ENCODE measurements at places on chromosomes 7 and 10.
A peak's percentile ranks its signal among the peaks of the same experiment; 100 is the strongest.

DNA sequence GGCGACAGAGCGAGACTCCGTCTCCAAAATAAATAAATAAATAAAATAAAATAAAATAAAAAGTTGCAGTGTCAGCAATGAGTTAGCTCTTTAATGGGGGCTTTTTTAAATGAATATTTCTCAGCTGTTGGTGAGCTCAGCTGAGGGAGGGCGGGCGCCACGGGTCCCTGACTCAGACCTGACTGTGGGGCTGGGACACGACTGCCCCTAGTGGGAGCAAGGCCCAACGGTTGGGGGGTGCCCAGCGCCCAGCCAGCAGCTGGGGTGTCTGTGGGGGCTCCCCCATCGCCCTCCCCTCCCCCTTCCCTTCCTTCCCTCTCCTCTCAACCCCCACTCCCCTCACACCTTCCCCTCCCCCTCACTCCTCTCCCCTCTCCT is 46.6 kb downstream of the PWWP2B start:
- DNase-seq, result no peak

- DNase-seq, result peak; percentile 52
Measured at GRCh38 chr7:140062118-140062527, 628 bp downstream of the PARP12 start.

- DNase-seq, result no peak
Measured at GRCh38 chr7:3082831-3083230, 39.2 kb upstream of the CARD11 start.

DNA sequence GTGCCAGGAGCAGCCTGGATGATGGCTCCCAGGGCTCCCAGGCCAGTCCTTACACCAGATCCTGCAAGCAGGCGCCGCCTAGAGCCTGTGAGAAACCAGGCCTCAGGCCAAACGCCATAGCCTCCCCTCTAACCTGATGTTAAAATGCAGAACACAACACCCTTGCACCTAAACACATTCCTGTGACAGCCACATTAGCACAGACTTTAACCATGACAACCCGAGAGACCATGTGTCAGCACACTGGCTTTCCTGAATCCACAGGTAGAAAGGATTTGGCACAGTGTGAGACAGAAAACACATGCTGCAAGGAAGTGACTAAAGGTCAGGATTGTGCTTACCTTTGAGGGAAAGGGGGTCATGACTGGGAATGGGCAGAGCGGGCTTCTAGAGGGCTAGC is 59.9 kb downstream of the SGMS1 start:
- DNase-seq, result no peak

DNA sequence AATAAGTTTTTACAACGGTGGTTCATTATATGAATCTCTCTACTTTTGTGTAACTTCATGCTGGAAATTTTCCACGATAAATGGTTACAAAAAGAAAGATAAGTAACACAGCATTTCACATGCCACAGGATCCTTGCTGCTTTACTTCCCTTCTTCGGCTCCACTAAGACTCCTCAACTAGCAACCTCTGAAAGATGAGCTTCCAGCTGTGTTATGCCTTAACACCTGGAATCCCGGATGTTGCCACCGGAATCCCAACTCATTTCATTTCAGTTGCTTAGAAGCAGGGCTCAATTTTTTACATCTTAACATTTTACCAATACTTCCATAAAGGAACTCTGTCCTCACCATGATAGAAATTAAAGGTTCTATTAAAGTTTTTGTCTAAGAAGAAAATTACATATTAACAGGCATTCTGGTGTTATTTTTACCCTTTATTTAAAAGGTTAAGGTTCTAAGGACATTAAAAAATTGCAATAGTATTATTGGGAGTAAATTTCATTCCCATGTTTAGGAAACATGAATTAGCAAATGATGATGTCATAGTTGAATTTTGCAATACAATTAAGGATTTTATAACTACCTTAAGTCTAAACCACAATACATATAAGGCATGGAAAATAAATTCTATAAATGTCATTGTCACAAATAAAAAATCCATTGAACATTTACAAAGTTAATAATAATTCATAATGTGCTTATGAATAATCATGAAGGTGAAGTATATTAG is 57.1 kb upstream of the IL6 start:
- DNase-seq, result no peak

- no peak for DNase-seq
Measured at GRCh38 chr10:83706952-83707582, 432.2 kb upstream of the GHITM start.
